Right atrium auricular region (tissue), 2 donors: ENCODE measurements at places on chromosomes 1 and 21. TPM values are rescaled to one million over a fixed set of nuclear protein-coding genes. Genes with fewer than 3 reads are reported as not detected.

PGLYRP4 gene
- not detected for total RNA-seq

PAX7 gene
- not detected for total RNA-seq

SLC30A1 gene
- total RNA-seq: 10.5 TPM

LCE3E gene
- total RNA-seq: not detected

ALG14 gene
- 0.74 TPM for total RNA-seq

TSACC gene
- not detected for total RNA-seq

ZBTB48 gene
- total RNA-seq: 9.0 TPM

KCNK1 gene
- 54.2 TPM for total RNA-seq

GRCh38 chr1:32984455-32985171 lies 20.0 kb upstream of the RNF19B start:
- no peak overlapping the region for H3K27ac ChIP-seq
- no peaks in the 10 kb centered on the region for H3K4me1 ChIP-seq
- H3K36me3 ChIP-seq: no peaks in the 10 kb centered on the region
- no peaks in the 10 kb centered on the region for H3K27me3 ChIP-seq
- no peak for DNase-seq

DNA sequence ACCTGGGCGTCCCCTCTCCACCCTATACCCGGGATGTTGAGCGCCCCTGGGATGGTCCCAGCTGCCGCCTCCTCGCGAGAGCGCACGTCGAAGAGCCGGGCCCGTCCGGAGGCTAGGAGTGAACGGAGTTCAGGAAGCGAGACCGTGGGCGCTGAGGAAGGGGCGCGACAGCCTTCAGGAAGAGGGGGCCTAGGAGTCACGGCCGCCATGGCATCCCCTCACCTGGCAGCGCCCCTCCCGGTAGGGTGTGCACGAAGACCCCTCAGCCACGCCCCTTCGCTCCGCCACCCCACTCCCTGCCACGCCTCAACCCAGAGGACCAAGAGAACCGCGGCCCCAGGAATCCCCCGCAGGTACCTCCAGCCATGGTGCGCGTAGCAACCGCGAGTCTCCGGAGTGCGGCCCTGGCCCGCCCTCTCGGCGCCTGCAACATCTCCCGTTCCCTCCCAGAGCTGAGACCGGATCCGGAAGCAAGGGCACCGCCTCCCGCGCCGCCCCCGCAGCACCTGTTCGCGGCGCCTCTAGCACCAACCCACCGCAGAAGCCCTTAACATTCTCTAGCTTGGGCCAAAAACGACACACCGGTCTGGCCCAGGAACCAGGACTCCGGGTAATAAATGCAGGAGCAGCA lies at the start of gene TSTD1:
Gene TSTD1, minus strand, starts transcription at position 442 of the 631 bp plus-strand sequence. Its CDS starts 75 bp downstream, at position 367.
- no peak within 1 kb of the TSS for H3K27ac ChIP-seq
- no peaks in the 10 kb centered on the region for H3K27me3 ChIP-seq
- H3K4me3 ChIP-seq: peak within 1 kb of the TSS; percentile 58
- DNase-seq: no peak

DNA sequence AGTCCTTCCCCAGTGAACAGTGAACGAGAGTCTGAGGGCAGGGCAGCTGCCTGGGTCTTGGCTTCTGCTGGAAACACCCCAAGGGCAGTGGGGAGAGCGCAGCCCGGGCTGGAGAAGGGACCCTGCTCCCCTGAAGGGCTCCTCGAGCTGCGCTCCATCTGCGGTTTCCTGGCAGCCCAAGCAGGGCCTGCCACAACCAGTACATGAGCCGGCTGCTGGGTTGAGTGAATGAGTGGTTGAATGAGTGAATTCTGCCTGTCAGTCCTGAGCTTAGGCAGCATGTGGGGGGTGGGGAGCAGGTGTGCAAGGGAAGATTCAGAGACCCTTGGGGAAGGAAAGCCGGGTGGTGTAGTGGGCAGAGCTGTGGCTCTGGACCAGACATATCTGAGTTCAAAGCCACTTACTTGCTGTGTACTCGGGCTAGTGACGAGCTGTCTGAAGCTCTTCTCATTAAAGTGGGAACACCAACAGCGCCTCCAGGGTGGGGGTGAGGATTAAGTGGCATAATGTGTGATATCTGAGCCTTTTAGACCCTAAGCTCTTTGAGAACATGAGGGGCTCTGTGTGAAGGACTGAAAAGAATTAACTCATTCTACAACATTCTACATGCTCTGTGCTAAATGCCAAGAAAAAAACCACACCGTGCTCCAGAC lies 3.7 kb downstream of the OPRD1 start:
- H3K4me3 ChIP-seq: no peak overlapping the region
- H3K27ac ChIP-seq: no peak overlapping the region
- no peaks in the 10 kb centered on the region for H3K27me3 ChIP-seq

DNA sequence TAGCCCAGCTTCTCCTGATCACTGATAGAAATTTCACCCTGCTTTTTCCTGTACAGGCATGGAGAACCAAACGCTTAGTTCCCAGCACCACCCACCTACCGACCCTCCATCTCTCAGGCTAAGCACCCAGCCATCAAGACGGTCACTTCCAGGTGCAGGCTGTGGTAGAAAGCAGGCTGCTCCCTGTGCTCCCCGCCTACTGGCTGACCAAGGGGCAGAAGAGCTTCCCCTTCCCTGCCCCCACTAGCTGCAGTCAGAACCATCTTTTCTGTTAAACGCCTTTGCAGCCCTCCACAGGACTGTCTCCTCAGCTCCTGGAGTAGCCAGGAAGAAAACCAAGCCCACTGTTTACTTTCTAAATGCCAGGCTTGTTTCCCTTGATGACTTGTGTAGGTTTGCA lies 23.0 kb downstream of the SPATA46 start:
- H3K27me3 ChIP-seq: no peaks in the 10 kb centered on the region
- H3K36me3 ChIP-seq: no peaks in the 10 kb centered on the region
- no peak overlapping the region for H3K27ac ChIP-seq
- H3K4me3 ChIP-seq: no peak overlapping the region
- no peaks in the 10 kb centered on the region for H3K4me1 ChIP-seq
- DNase-seq: no peak

DNA sequence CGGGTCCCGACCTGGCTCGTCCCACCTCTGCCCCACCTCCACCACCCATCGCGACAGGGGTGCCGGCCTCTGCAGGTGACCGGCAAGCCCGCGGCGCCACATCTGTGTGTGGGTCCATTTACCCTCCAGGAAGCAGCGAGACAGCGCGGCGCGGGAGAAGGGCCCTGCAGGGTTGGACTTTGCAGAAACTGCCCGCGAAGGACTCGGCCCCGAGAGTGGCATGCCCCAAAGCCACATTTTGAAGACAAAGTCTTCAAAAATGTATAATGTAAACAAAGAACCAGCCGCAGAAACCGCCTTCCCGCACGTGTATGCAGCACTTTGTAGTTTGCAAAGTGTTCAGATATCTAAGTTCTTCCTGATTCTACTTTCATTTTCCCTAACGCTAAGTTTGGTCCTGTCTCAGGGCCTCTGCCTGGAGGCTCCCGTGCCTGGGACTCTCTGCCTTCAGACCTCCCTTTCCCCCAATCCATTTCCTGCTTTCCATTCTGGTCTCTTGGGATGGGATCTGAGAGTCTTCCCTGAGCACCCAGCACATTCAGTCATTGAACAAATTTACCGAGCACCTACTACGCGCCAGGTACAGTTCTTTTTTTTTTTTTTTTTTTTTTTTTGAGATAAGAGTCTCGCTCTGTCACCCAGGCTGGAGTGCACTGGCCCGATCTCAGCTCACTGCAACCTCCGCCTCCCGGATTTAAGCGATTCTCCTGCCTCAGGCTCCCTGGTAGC lies 524 bp upstream of the TMCO4 start:
- peak overlapping the region; percentile 65 for H3K27ac ChIP-seq
- H3K27me3 ChIP-seq: no peaks in the 10 kb centered on the region
- H3K4me1 ChIP-seq: peaks cover 12% of the 10 kb centered on the region
- no peaks in the 10 kb centered on the region for H3K36me3 ChIP-seq
- H3K4me3 ChIP-seq: peak overlapping the region; percentile 62

GRCh38 chr1:164618202-164618564 lies 59.2 kb downstream of the PBX1 start:
- no peak overlapping the region for H3K4me3 ChIP-seq
- H3K27ac ChIP-seq: peak overlapping the region; percentile 91
- no peaks in the 10 kb centered on the region for H3K36me3 ChIP-seq
- no peaks in the 10 kb centered on the region for H3K4me1 ChIP-seq

GRCh38 chr1:110477967-110478640 lies 27.2 kb downstream of the PROK1 start:
- DNase-seq: no peak
- H3K27ac ChIP-seq: no peak overlapping the region
- no peaks in the 10 kb centered on the region for H3K4me1 ChIP-seq
- H3K27me3 ChIP-seq: no peaks in the 10 kb centered on the region
- H3K4me3 ChIP-seq: no peak overlapping the region

GRCh38 chr1:89616844-89617627 lies 15.9 kb upstream of the LRRC8C start:
- no peaks in the 10 kb centered on the region for H3K36me3 ChIP-seq
- no peak overlapping the region for H3K4me3 ChIP-seq
- no peaks in the 10 kb centered on the region for H3K4me1 ChIP-seq
- H3K27me3 ChIP-seq: no peaks in the 10 kb centered on the region
- peak overlapping the region; percentile 46 for H3K27ac ChIP-seq

- no peaks in the 10 kb centered on the region for H3K36me3 ChIP-seq
- peak overlapping the region; percentile 23 for H3K4me3 ChIP-seq
- DNase-seq: peak; percentile 74
- H3K27me3 ChIP-seq: no peaks in the 10 kb centered on the region
- no peak overlapping the region for H3K27ac ChIP-seq
Measured at GRCh38 chr1:245051349-245052221, 103.2 kb upstream of the KIF26B start.

DNA sequence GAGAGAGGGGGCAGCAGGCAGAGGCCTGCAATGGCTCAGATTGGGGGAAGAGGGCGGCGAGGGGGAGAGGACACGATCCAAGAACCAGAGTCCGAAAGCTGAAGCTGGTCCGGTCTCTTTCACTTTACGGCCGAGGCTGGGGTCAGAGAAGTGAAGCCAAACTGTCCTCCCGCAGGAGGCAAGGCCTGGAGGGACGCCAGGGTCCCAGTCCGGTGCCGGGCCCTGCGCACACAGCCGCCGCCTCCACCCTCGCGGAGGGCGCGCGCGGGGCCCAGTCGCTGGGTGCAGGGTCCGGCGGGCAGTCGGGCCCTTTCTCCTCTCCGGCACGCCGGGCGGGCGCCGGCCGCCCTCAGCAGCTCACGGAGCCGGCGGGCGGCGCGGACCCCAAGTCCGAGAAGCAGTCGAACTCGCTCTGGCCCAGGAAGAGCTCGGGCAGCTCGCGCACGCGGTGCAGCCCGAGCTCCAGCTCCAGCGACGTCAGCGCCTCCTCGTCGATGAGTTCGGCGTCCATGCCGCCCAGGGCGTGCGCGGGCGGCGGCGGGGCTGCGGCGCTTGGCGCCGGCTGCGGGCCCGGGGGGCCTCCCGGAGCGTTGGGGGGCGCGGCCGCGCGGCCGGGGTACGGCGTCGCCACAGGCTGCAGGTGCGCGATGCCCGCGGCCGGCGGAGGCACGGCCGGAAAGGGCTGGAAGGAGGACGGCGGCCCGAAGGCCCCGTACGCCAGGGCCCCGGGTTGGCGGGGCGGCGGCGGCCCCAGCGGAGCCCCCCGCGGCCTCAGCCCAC lies 749 bp downstream of the CITED4 start:
- no peaks in the 10 kb centered on the region for H3K4me1 ChIP-seq
- H3K36me3 ChIP-seq: no peaks in the 10 kb centered on the region

DNA sequence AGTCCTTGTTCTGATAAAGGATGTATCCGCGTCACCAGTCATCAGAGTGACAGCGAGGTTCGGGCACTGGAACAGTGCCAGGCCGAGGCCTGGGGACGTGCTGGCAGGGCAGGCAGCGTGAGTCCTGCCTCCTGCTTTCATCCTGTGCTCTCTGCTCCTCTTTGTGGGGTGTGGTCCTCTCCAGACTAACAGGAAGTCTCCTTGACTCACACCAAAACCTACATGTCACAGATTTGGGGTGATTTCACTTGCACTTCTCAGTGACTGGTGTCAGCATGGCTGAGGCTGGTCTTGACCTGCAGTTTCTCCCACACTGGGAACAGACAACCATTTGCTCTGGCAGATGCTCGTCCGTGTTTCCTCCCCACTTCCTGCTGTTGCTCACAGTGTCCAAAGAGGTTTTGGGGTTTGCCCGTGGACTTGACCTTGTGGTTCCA lies 8.8 kb upstream of the NLRP3 start:
- no peaks in the 10 kb centered on the region for H3K36me3 ChIP-seq
- peak overlapping the region; percentile 8 for H3K27ac ChIP-seq
- peak; percentile 76 for DNase-seq
- H3K4me1 ChIP-seq: no peaks in the 10 kb centered on the region
- H3K27me3 ChIP-seq: no peaks in the 10 kb centered on the region

- H3K36me3 ChIP-seq: no peaks in the 10 kb centered on the region
- H3K4me1 ChIP-seq: no peaks in the 10 kb centered on the region
- no peaks in the 10 kb centered on the region for H3K27me3 ChIP-seq
- DNase-seq: no peak
Measured at GRCh38 chr1:117371441-117372151, 4.3 kb downstream of the MAN1A2 start.
